Right ventricle myocardium inferior (tissue), 1 donor: ENCODE measurements at places on chromosomes 5 and 9.

GRCh38 chr9:121698627-121699570 lies 47.5 kb downstream of the DAB2IP start:
- peak; percentile 86 for DNase-seq

DNA sequence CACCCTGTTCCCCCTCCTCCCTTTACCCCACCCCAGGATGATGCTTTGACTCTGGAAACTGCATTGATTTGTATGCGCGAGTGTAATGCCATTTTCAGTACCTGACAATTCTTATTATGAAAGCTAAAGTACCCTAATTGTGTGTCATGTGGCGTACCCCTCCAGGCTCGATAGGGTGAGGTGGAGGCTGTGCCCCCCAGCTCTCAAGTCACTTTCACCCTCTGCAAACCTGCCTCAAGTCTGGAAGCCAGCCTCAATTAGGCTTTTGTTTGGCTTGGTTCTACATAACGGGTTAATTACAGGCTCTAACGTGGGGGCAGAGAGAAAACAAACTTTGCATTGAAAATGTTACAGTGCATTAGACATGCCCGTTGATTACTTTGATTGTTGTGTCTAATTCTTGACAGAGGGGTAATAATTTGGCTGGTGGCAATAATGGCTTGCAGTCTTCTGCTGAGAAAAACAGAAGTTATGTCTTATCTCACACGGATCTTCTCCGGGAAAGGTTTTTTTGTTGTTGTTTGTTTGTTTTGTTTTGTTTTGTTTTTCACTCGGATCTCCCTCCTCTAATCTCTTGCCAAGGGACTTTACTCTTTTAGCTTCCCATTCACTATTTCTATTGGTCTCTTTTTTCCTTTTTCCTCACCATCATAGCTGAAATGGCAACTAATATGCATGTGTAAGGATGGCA lies 12.6 kb downstream of the ISL1 start:
- no peak for DNase-seq

DNA sequence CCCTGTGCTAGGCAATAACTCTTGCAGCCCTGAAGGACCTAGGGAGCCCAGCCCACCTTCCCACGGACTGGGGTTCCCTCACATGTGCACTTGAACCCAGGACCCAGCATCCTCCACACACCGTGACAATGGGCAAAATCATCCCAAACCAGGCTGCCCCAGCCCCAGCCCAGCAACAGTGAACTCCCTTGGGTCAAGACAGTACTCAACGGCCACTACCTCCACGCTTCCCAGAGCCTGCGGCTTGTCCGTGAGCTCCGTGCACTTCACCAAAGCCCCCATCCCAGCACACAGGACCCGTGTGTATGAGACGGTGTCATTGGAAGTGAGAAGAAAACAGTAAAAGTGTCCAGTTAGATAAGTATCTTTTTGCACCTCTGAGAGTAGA lies 55.8 kb downstream of the IPPK start:
- no peak for DNase-seq

DNA sequence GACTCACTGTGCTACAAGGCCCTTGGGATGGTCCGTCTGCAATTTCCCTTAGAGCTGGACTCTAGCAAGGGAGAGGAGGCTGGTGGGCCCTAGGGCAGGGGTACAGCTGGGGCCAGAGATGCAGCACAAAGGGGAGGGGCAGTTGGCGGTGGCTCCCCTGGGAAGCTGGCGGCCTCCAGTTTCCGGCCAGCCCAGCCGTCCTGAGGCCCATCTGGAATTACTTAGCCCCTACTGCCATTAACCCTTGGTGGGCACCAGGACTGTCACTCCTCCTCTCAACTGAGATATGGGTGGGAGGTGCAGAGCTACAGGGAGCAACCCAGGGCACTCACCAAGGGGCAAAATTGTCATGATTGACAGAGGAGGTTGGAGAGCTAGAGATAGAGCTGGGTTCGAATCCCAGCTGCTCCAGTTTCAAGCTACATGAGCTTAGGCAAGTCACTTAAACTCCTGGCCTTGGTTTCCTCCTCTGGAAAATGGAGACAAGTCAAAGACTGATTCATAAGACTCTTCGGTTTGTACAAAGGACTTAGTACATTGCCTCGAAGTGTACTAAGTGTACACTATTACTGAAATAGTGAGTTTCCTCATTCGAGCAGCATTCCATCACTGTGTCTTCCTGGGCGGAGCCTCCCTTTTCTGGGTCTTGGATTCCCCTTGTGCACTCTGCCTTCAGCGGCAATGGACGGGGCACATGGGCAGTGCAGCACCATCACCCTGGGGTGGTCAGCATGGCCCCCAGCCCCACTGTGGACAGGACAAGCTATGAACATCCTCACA lies 2.7 kb upstream of the PDGFRB start:
- DNase-seq: no peak

GRCh38 chr9:132833550-132834121 lies 44.4 kb downstream of the AK8 start:
- DNase-seq: no peak

GRCh38 chr5:35247648-35248034 lies 17.4 kb upstream of the PRLR start:
- DNase-seq: no peak

GRCh38 chr9:124771867-124772679 lies 962 bp upstream of the NR6A1 start:
- DNase-seq: peak; percentile 87

DNA sequence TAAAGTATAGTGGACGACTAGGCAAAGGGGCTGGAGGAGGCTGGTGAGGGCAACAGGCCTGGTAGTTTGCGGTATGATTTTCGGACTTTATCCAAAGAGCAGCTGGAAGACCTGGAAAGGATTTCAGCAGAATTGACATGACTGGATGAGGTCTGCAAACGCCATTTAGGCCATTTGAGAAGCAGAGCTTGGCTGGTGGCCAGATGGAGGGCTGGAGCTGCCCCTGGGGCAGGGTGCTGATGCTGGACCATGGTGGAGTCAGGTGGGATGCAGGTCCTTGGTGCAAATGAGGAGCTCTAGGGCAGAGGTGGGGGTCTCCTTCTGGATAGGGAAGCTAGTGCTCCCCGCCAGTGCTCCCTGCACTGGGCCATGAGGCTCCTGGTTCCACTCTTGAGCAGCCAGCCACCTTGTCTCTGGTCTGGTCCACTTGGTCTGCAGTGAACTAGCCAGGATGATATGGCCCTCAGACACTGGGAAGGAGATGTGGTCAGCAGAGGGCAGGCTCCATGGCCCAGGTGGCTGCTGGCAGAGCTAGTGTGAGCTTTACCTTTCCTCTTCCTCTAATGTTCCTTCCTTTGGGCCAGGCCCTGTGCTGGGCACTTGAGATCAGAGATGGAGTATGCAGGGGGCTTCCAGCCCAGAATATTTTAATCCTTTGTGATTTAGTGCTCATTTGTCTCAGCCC lies 31.4 kb downstream of the COL27A1 start:
- DNase-seq: no peak
